ENCODE measurements at places on chromosomes 6 and 20. TPM values are rescaled to one million over a fixed set of nuclear protein-coding genes. Genes with fewer than 3 reads are reported as not detected.
A peak's percentile ranks its signal among the peaks of the same experiment; 100 is the strongest.

DNA sequence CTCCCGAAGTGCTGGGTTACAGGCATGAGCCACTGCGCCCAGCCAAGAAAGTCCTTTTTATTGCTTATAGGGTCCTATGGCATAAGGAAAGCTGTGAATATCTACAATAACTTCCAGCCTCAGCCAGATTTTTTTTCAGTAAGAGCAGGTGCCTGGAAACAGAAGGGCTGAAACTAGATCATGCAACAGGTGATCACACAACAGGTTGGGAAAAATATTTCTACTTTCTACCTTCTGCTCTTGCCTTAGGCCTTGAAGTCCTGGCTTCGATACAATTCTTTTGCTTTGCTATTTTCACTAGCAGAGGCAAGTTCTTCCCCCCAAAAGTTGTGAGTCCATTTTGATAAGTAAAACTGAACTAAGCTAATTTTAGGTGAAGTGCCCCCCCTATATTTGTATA is 9.7 kb upstream of the FBXO30 start:
- no peak for DNase-seq

- DNase-seq, result no peak
These were observed 443.7 kb downstream of the UTRN start for GRCh38 chr6:144728804-144729203.

The PPP1R14C gene
- polyA plus RNA-seq, result 477 TPM

DNA sequence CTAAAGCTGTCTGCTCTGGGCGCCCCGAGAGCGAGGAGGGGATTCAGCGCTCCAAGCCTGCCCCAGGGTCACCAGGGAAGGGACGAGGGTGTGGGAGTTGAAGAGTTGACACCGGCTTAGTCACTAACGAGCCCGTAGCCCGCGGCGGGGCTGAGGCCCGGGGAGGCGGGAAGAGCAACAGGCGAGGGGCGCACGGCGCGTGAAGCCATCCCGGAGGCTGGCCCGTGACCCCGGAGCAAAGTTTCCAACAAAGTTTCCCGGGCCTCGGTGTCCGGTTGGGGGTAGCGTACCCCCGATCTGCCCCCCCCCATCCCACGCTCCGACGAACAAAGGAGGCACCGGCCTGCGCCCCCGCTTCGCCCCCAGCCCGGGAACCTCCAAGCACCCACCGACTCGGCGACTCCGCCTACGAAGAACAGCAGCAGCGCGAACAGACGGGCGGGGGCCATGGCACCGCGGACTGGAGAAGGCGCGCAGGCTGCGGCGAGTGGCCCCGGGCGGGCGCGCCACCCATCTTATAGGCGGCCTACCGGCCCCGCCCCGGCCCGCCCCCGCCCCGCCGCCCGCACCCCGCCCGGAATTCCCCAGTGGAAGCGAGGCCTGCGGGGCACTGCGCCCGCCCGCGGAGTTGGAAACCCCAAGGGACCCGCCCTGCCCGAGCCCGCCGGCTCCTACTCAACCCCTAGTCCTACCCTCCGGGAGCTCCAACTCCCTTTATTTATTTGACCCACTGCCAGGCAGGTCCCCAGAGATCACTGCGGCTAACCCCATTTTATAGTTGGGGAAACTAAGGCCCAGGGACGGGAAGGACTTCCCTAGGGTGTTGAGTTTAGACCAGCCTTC is at the start of gene SDC4:
SDC4 (minus strand) TSS at position 489 of the 843 bp plus-strand sequence; CDS start at position 449, 40 bp downstream.
- DNase-seq, result no peak

GRCh38 chr6:43992783-43993644 is 134.2 kb downstream of the MRPL14 start:
- DNase-seq, result no peak

DNA sequence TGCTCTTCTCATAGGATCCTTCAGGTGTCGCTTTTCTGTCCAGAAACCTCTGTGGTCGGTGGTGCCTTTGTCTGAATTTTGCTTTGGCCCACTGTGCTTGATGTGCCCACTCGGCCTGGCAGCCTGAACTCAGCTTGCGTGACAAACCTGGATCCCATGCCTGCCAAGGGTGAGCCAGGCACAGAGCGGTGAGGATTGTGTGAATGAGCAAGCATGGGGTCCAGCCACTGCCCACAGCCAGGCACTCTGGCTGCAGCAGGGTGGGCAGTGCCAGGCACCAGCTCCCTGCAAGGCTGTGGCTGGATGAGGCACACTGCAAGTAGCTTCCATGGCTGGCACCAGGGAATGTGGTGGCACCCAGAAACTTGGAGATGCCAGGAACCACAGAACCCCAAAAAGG is 110.3 kb downstream of the THEMIS start:
- no peak for DNase-seq

DNA sequence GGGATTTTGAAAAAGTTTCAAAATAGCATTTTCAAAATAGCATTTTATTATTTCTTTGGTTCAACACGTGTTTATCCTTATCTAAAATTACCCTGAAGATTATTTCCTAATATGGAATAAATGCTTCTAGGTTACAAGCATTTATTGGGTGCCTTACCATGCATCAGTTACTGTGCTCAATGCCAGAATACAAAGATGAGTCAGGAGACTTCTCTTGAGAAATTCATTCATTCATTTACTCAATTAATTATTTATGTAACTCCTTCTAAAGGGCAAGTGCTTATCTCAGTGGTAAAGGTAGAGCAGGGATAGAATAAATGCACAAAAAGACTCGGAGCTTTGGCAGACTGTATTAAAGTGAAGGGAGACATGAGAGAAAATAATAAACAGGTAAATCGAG is 150.1 kb upstream of the PDE7B start:
- no peak for DNase-seq

DNA sequence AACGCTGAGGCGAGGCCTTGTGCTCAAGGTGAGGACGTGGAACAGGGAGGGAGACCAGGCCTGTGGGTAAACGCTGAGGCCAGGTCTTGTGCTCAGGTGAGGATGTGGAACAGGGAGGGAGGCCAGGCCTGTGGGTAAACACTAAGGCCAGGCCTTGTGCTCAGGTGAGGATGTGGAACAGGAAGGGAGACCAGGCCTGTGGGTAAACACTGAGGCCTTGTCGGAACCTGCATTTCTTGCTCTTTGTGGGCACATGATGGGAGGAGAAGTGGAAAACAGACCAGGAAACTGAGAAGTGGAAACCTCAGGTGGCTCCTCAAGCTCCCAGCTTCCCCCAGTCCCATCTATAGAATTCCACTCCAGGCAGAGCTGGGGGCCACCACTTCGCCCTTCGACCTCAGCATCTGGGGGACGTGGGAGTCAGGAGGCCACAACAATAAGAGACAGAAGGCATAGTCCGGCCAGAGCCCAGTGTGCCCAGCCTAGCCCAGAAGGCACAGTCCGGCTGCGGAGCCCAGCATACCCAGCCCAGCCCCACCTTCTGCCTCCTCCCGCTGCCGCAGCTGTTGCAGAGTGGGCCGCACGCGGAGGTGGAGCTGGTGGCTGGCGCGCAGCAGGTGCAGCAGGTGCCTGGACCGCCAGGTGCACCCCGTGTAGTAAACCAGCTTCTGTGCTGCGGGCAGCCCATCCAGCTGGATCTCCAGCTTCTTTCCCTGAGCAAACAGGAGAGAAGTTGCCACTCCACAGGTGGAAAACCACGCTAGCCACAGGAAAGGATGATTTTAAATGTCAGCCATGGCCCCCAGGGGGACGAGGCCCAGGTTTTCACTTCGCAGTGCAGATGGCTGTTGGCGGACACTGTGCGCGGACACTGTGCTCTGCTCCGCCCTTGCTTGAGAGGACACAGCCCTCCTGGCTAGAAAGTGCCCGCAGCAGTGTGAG is 17.5 kb downstream of the FRMD1 start:
- no peak for DNase-seq

The TTLL9 gene
- not detected for polyA plus RNA-seq

The HLA-DMB gene
- 5.1 TPM for polyA plus RNA-seq

DNA sequence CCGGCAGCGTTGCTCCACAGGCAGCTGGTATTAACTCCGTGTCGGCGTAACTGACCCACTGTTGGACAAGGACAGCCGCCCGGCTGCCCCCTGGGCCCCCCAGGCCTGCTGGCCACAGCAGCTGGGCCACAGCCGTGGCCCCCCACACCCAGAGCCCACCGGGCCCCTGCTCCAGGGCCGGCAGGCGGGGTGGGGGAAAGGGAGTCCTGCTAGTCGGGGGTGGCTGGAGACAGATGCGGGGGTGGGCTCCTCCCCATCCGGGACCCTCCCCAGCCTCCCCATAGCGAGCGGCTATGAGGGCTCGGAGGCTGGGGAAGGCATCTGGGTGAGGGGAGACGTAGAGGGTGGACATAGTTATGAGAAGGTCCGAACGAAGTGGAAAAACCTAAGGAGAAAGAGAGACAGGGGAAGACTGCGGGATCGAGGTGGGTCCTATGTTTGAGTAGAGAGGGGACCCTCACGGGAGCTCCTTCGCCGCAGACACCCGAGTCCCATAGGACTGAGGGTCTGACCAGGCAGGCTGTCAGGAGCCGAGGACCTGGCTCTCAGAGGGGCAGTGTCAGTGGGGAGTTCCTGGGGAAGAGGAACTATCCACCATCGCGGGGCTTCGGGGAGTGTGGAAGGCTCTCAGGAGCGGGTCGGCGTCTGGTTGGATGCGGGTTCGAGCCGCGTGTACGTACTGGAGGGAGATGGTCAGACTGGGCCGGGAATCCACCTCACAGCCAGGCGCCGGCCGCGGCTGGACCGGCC is 511 bp downstream of the VARS1 start:
- peak; percentile 19 for DNase-seq

- no peak for DNase-seq
These were observed 147.3 kb downstream of the UNC5CL start for GRCh38 chr6:40891686-40892085.

GRCh38 chr6:80174900-80175572 is 68.6 kb downstream of the BCKDHB start:
- no peak for DNase-seq

DNA sequence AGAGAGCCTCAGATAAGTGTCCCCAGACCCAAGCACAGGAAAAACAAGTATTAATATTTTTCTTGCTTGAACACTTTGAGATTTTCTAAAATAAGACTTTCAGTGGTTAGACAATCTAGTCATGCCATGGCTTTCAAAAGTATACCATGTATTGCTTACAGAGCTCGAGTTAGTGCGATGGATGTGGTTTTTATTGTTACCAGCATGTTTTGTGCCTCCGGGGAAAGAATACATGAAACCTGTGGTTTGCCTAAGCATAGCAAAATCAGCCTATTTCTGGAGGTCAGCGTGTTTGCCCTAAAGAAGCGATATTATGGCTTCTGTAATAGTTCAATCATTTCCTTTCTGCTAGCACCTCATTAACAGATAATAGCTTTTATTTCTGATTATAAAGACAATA is 21.6 kb downstream of the RIN2 start:
- DNase-seq, result no peak

The DOK5 gene
- polyA plus RNA-seq, result not detected

- no peak for DNase-seq
These were observed 10.5 kb downstream of the CNKSR3 start for GRCh38 chr6:154499855-154500589.

GRCh38 chr20:675453-676314 is at the start of gene SCRT2:
Gene SCRT2 (minus strand): TSS chr20:675802. CDS start chr20:675601, 201 bp downstream.
- DNase-seq, result peak; percentile 82

DNA sequence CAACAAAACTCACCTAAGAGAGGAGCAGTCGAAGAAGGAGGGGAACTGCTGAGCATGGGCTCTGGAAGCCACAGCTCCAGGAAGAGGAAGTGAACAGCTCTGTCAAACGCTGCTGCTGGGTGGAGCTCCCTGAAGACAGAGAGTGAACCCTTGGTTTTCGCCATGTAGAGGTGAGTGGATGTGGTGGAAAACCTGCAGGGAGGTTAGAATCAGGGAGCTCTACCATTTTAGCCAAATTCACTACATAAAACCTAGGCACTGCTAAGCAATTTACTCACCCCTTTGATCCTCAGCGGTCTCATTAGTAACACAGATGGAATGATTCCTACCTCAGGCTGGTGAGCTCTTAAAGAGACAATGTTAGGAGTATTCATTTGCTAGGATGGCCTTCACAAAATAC is 19.4 kb upstream of the TFAP2A start:
- DNase-seq, result no peak

The FAM50B gene
- polyA plus RNA-seq, result 8.7 TPM

- DNase-seq, result no peak
These were observed 958.5 kb upstream of the EPHA7 start for GRCh38 chr6:94377835-94378234.

GRCh38 chr20:48761023-48761785 is 66.6 kb downstream of the PREX1 start:
- no peak for DNase-seq

The C20orf204 gene
- polyA plus RNA-seq, result 0.50 TPM

DNA sequence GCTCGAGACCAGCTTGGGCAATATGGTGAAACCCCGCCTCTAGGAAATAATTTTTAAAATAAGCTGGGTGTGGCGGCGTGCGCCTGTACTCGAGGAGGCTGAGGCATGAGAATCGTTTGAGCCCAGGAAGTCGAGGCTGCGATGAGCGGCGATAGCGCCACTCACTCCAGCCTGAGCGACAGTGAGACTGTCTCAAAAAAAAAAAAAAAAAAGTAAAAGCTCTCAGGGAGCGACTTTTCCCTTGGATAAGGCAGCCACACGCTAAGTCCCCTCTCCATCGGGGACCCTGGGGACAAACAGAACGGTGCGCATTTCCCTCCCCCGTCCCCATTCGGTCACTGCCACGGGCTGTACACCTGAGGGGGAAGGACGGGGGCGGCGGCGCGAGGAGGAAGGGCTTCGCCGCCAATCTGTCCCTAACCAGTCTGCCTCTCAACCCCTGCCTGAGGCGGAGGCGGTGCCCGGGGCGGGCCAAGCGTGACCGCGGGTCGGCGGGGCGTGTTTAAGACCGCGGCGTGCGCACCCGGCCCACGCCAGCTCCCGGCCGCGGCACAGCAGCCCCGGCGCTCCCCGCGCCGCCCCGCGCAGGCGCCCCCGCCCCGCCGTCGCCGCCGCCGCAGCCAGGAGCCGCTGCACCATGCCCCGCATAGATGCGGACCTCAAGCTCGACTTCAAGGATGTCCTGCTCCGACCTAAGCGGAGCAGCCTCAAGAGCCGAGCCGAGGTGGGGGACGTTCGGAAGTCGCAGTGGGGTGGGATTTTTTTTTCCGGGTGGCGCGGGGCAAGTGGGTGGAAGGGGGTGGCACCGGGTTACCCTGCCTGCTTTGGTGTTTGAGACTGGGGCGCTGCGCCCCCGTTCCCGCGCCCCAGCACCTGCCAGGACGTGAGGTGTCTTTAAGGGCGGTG is at the start of gene GMPR:
GMPR (plus strand) TSS at position 531 of the 906 bp plus-strand sequence; CDS start at position 638, 107 bp downstream.
- peak; percentile 49 for DNase-seq

- DNase-seq, result no peak
These were observed 39.1 kb upstream of the PAK5 start for GRCh38 chr20:9877932-9878495.

The ARG1 gene
- 1.5 TPM for polyA plus RNA-seq

DNA sequence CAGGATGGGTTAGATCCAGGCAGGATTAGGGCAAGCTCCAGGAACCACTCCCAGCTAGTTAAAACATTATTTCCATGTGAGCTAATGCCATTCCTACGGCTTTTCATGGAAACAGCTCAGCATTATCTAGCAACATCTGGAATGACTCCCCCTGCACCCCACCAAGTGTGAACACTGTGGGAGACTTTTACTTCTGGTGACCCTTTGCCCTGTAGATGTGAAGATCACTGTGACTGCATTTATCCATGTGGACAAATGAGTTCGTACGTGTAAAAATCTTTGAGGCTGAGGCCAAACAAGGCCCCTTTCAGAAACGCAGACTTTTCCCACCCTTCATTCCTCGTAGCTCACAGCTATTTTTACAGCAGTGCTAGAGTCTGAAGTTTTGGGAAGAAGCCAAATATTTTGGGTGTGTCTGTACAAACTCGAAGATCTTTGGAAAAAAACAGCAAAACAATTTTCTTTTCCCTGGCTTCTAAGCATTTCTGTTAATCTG is 221.8 kb upstream of the SOX4 start:
- peak; percentile 84 for DNase-seq
